CD4-positive, alpha-beta T cell treated with Interleukin-4 for 4 hours (primary cell): ENCODE measurements at places on chromosomes 7 and 10.

- no peak for DNase-seq
Observed at GRCh38 chr7:75928568-75928914, 13.6 kb downstream of the POR start.

GRCh38 chr7:139930286-139930965, 101.4 kb downstream of the TBXAS1 start:
- DNase-seq = no peak

- DNase-seq = peak; percentile 70
Observed at GRCh38 chr10:60708666-60709065, 69.6 kb upstream of the CDK1 start.

GRCh38 chr10:62133618-62134017, 135.0 kb downstream of the RTKN2 start:
- DNase-seq = no peak

DNA sequence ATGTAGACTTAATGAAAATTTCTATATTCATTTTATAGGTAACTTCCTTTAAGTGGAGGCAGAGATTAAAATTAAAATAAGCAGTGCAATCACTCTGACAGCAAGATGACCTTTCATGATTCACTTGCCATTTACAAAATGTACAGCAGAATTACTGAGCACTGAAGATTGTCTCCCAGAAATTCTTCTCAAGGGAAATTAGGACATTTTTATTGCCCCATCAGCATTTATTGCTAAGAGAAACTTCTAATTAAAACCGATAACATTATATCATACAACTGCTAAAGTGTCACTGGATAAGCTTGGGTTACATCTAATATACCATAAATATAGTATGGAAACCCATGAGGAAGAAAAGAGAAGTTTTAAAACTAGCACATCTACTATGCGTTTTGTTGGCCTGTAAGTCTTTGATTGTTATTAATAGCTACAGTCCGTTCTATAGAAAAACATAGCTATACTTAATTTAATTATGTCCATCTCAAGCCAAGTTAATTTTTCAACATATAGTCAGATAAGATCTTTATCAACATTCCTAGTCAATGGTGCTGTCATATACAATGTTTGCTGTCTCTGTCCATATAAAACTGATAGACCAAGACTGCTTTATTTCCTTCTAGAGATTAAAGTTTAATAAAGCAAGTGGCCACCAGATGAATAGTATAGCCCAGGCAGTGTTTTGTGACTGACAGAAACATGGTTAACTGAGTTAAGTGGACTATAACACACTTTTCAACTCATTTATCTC, 217.1 kb upstream of the HGF start:
- no peak for DNase-seq

DNA sequence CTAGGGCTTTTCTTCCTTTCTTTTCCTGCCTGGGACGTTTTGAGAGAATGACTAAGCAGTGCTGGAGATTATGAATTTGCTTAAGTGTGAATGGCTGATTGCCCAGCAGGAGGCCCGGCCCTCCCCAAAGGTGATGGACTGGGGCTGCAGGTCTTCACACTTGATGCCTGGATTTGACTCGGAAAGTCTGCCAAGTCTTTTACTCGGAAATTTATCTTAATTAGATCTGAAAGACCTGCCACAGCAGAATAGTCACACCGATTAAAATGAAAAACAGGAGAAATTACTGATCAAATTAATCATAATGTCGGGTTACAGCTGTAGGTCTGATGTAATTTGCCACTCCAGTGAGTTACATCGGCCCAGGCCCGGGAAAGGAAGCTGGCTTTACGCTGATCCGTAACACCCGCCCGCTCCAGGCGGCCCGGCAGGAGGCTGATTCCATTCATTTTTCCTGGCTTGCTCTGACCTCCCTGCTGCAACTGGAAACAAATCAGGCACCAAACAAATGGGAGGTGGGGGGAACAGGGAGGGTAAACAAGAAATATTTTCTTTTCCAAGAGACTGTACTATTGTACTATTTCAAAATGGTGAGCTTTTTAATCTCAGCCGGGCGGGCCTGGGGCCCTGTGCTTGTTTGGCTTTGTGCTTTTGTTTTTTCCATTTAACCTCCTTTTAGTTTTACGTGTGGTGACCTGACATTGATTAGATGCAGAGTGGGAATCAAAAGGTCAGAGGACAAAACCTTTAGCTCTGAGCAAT, 212.4 kb upstream of the YAE1 start:
- DNase-seq = no peak

DNA sequence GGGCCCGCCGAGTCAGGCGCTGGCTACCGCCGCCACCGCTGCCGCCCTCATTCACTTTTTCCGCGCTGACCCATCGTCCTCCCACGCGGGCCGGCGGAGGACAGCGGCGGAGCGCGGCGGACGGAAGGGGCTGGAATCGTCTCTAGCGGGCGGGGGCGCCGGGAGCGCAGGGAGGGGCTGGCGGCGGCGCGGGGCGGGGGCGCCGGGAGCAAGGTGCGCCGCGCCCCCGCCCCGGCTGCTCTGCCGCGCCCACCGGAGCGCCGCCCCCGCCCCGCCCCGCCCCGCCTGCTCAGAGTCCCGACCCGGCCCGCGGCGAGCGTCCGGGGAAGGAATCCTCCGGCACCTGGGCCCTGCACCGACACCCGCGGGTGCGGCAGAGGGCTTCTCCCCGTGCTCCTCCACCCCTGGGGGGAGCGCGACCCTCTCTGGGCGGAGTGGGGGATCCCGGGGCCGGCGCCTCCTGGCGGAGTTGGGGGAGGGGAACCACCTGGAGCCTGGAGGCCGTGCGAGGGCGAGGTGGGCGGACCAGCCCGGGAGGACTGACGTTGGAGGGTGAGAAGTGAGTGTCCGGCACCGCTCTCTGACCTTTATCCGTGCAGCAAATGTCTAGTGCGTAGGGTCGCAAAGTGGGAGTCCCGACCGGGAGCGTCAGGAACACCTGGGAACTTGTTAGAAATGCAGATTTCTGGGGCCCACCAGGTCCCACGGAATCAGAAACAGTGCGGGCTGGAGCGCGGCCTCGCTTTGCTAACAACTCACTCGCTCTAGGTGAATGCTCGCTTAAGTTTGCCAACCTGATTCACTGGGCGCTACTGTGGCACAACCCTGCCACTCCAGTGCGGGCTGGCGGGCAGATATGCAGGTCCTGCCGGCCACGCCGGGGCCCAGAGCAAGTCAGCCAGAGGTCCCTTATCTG, at the start of gene COBL:
COBL (minus strand) TSS at position 144 of the 916 bp plus-strand sequence. CDS start 176 bp downstream, outside the sequence.
- no peak for DNase-seq

GRCh38 chr10:50992972-50993766, 81.1 kb upstream of the PRKG1 start:
- no peak for DNase-seq

DNA sequence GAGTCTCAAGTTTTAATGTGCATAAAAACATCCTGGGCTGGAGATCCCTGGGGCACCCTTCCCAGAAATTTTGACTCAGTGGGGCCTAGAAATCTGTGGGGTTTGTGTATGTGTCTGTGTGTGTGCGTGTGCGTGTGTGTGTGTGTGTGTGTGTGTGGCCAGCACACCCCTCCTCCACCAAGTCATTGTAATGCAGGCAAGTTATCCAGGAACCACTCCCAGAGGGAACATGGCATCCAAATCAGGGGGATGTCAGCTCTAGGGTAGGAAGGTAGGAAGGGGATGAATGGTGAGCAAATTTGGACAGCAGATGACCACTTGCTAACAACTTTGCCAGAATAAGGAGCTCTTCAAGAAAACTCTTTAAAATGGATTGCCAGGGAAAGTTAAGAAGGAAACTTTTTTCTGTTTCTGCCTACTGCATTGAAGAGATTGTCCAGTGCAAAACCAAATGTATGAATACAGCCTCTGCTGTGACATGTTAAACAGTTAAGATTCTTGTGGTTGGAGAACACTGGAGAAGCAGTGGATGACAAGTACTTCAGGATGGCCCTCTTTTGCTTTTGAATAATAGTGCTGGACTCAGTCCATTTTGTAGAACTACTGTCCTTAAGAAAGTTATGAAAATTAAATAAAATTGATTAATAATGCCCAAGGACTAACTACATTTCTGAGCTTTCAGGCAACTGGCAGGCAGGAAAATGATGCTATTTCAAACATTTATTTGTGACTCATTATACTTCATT, 12.3 kb downstream of the STAMBPL1 start:
- no peak for DNase-seq

GRCh38 chr10:118497227-118497626, 98.2 kb downstream of the PRLHR start:
- no peak for DNase-seq
